Dorsolateral prefrontal cortex (tissue), 122 donors: ENCODE measurements at places on chromosomes 6 and 20. TPM values are rescaled to one million over a fixed set of nuclear protein-coding genes. Genes with fewer than 3 reads are reported as not detected.

LHFPL5 gene
- 6.1 TPM for total RNA-seq

DNA sequence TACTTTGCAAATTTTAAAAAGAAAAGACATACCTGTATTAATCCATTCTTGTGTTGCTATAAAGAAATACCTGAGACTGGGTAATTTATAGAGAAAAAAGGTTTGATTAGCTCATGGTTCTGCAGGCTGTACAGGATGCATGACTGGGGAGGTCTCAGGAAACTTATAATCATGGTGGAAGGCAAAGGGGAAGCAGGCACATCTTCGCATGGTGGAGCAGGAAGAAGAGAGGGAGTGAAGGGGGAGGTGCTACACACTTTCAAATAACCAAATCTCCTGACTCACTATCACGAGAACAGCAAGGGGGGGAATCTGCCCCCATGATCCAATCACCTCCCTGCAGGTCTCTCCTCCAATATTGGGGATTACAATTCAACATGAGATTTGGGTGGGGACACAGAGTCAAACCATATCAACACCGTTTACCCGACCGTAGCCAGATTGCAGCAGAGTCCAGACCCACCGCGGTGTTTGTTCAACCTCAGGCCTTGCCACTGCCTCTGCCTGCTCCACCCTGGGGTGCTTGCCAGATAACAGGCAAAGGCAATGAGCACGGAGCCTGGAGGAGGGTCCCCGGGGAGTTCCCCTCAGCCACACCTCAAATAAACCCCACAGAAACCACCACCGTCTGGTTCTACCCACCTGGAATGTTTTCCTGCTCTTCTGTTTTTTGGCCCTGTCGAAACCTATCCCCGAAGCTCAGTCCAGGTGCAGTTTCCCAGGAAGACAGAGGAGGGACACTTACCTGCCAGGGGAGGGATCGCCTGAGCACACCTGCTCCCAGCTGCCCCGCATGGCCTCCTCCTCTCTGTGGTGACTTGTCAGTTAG, 142.2 kb upstream of the AFDN start:
- DNase-seq, result no peak

DNA sequence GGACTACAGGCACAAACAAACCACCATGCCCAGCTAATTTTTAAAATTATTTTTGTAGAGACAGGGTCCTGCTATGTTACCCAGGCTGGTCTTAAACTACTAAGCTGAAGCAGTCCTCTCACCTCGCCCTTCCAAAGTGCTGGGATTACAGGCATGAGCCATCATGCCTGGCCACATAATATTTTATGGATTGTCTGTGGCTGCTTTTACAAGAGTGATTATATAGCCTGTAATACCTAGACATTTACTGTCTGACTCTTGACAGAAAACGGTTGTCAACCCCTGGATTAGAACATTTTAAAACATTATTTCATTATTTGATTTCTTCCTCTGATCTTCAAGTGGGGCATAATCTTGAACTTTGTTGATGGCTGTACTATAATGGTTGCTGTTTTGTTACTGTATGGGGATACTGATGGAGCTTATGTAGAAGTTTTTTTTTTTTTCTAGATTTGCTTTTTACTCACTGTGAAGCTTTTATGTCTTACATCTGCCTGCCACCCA, 14.3 kb downstream of the PARD6B start:
- no peak for DNase-seq

- no peak for DNase-seq
These were observed 46.8 kb downstream of the RREB1 start for GRCh38 chr6:7154341-7155139.

DNA sequence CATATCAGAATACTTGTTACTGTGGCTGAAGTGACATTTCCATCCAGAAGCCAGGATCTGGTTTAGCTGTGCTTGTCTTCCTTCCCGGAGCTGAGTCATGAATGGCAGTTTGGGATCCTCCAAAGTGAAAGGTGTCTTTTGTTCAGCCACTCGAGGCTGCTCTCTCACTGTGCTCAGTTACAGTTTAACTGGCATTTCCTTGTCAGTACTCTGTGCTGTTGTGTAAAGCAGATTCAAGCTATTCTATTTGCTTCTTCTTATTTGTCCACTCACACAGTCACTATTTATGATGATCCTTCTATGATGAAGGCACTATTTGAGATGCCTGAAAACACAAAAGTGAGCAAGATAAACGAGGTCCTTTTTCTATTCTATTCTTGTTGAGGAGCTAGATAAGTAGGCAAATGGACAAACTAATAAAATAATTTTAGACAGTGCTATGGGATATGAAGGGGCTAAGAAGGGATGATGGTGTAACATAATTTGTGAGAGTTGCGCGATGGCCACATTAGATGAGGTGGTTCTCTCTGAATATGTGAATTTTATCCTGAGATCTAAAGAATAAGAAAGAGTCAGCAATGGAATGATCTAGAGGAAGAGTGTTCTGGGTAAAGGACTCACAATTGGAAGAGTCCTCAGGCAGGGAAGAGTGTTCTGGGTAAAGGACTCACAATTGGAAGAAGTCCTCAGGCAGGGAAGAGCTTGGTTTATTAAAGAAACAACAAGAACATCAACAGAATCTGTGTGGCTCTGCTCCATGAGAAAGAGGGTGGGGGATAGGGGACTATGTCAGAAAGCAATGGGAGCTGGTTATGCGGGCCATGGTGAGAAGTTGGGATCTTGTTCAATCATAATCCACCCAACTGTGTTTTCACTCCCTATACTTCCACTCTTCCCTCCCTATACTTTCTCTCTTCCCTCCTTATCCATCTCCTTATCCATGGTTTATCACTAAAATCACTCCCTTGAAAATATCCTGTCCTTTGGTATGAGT, 40.1 kb downstream of the CYP24A1 start:
- no peak for DNase-seq

- no peak for DNase-seq
These were observed 3.8 kb upstream of the TUBB1 start for GRCh38 chr20:59015411-59015810.
